IPS DF 19.7 (cell line): ENCODE measurements at places on chromosomes 2 and 18.
A peak's percentile ranks its signal among the peaks of the same experiment; 100 is the strongest.

DNA sequence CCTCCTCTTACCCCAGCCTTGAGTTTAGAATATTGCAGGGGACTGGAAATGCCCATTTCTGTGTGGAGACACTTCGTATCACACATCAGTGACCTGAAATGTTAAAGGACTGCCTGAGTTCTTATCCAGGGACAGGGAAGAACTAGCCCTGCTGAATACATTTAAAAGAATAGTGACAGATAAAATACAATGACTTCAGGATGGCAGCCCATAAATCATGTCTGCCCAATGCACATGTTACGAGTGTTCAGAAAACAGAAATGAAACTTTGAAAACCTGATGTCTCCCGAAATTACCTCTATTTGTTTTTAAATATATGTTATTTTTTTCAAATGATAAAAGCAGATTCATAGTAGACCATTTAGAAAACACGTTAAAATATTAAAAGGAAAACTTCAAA lies 22.3 kb upstream of the RAB12 start:
- no peak for DNase-seq

DNA sequence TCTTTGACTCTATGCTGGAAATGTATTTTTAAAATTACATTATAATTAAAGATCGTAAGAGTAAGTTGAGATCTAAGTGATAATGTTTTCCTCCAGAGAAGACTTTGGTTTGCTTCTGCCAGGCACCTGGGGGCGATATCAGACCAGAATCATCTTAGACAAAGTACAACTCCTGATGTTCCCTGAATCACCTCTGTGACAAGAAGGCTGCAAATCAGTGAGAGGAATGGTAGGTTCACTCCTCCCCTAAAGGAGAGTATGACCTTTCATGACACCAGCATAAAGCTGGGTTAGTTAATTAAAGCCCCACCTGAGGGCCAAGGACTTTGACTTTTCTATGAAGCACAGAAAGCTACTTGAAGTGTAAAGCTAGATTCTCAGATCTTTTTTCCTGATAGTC lies 114.4 kb upstream of the DTNA start:
- peak; percentile 30 for DNase-seq

GRCh38 chr2:201955702-201956141 lies 77.9 kb upstream of the FZD7 start:
- no peak for DNase-seq

DNA sequence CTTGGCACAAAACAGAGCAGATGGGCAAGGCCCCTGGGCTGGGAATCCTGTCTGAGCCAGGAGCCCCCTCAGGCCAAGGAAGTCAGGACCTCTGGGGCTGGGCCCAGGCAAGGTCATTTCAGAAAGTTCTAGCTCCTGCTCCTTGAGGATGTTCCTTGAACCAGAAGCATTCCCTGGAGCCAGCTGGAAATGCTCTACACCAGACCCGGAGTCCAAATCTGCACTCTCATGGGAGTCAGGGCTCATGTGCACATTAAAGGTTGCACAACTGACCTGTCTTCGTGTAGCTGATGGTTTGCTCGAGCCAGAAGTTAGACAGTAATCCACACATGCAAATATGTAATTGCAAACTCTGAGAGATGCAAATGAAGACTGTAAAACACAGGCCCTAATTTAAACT lies 18.0 kb downstream of the PARD6G start:
- DNase-seq = no peak

GRCh38 chr18:44729631-44730101 lies 49.0 kb downstream of the SETBP1 start:
- no peak for DNase-seq

DNA sequence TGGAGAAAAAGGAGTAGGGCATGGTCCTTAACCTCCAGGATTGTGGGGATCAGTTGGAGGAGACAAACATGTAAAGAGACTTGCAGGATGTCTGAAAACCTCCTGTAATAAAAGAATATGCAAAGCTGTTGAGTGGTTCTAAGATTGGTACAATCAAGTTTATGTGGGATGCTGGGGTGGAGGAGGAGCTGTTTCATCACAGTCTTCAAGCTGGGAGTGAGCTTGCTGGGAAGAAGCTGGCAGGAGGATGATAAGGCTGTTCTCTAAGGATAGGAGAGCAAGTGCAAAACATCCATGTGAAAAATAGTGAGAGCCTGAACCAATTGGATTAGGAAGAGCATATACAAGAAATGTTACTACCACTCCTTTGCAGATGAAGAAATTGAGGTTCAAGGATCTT lies 161.9 kb upstream of the CRIM1 start:
- no peak for DNase-seq

DNA sequence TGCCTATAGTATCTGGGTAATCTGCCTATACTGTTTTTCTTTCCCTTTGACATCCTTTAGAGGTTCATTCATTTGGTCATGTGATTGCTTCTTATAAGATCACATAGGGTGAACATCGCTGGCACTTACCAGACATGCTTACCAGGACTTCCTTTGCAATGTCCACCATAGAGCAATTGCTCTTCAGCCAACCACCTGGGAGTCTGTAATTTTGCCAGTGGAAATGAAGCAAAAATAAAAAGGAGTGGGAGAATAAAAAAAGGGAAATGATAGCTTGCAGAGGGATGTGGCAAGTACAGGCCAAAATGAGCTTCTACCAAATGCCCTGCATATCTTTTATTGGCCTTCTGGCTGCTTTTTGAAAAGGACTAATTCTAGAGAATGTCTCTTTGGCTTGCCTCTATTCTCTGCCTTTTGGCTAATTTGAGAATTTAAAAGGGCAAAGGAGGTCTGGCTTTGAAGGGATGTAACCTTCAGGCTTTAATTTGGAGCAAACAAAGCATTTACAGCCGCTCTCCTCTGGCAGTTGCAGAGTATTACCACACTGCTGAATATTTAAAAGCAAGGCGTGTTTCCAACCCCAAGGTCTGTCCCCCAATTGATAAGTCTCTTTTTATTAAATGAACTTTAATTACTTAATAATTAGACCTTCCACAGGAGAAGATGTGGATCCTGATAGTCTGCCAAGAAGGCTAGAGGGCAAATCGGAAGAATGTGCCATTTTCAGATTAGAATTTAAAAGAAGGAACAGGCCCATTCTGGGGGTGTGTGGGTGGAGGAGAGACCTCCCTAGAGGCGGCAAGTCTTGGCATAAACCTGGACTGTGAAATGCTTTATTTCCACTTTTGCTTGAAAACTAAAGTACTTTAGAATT lies 557.9 kb downstream of the DCC start:
- DNase-seq = no peak

DNA sequence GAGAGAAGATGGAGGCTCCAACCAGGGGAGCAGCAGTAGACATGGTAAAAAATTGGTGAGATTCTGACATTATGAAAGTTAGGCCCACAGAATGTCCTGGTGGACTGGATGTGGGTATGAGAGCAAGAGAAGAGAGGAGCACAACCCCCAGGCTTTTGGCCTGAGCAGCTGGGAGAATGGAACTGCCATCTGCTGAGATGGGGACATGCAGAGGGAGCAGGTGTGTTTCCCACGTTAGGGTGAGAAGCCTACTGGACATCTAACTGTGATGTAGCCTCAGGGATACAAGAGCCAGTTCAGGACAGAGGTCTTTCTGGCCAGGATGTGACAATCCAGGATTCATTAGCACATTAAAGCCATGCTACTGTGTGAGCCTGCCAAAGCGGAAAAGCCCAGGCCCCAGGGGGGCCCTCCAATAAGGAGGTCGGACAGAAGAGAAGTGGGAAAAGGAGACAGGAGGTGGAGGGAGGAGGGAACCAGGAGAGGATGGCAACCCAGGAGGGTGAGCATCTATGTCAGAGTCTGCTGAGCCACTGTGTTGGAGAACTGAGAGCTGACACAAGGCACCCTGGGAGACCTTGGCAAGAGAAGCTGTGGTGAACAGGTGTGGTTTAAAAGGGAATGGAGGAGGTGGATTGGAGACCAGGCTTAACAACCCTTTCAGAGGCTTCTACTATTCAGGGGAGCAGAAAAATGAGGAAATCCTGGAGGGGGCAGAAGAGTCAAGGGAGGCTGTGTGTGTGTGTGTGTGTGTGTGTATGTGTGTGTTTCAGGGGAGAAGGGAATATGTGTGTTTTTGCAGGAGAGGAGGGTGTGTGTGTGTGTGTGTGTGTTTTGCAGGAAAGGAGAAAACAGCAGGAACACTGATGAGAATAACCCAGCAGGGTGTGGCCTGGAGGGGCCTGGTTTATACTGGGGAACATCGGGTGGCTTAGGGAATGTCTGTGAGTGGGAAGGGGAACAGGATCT lies 10.5 kb downstream of the CYB5A start:
- peak; percentile 89 for DNase-seq
